ENCODE measurements at places on chromosomes 12 and 14. TPM values are rescaled to one million over a fixed set of nuclear protein-coding genes. Genes with fewer than 3 reads are reported as not detected.

GRCh38 chr14:51981218-51981854, 8.0 kb upstream of the RTRAF start:
- no peak for DNase-seq

GRCh38 chr14:105015905-105016304, 5.0 kb downstream of the CDCA4 start:
- peak; percentile 47 for DNase-seq

DNA sequence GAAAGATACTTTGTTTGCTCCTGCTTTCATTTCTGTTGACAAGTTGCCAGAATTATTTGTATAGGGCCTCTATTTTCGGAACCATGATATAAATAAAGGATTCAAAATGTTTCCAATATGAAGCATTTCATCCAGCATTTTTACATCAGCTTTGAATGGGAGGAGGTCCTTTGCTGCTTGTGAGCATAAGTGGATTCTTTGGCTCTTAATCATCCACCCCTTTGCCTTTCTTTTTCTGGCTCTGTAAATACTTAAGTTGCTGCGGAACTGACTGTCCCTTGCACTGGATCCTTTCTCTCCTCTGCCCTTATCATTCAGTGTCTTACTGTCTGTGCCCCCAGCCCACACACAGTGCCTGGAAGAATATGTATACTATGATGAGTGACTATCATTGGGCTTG, 357.3 kb upstream of the RGS6 start:
- no peak for DNase-seq

DNA sequence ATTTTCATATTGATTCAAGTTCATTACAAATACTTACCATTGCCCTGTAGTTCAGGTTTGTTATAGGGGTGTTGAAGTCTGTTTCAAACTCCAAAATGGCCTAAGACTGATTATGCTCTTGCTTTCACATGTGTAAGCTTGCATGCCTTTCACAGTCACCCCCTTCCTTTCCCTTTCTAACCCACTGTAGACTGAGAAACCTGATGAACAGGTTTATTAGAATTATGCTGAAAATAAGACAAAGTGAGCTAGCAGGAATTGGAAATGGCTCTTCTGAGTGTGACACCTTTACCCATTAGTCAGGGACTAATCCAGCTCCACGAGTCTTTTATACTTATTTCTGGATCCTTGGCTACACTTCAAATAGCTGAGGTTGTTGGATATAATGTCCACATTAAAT, 38.9 kb downstream of the FBXO33 start:
- no peak for DNase-seq

GRCh38 chr12:14928931-14929330, 9.4 kb downstream of the ERP27 start:
- no peak for DNase-seq

- DNase-seq, result no peak
Measured at GRCh38 chr14:95125221-95125620, 32.1 kb downstream of the DICER1 start.

The KCNMB4 gene
- 2.7 TPM for total RNA-seq

DNA sequence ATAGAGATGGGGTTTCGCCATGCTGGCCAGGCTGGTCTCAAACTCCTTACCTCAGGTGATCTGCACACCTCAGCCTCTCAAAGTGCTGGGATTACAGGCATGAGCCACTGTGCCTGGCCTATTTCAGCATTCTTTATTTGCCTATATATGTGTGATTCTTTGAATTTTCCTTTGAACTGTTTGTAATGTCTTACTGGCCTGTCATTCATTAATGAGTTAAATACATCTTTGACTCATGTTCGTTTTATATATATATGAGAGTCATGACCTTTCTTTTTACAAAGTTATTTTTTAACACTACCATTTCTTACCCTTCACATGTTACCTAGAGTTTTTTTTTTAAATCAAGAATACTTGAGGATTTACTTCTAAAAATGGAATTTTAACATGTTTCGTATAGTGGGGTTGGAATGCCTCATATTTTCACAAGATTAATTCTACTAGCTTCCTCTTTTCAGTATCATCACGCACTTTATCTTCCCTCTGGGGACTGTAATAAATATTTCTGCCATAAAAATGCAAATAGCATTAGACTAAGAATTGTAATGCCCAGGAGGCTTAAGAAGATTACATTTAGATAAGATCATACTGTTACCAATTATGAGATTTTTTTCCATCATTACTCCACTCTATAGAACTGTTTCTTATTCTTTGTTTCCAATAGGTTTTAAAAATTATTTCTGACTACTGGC, 66.7 kb downstream of the NTN4 start:
- no peak for DNase-seq

The KCNA1 gene
- total RNA-seq, result not detected

The MRPL51 gene
- 42.2 TPM for total RNA-seq

GRCh38 chr14:93926245-93926872, 785 bp upstream of the FAM181A start:
- DNase-seq, result no peak

DNA sequence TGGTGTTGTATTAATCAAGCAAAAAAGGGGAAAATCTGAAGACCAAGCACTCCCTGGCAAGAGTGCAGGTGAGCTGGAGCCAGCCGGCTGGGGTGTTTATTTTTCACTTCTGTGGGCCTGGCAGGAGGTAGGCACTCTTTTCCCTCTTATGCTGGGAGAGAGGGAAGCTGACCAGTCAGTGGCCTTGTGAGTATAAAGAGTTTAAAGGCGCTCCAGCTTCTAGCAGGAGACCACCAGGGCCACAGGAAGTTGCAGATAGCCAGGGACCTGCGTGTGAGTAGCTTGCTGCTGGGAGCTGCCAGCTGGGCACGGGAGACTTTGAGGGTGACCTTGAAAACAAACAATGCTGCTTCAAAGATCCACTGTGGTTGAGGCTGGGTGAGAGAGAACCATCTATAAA, 217.4 kb upstream of the PWP1 start:
- DNase-seq, result no peak

- DNase-seq, result no peak
Measured at GRCh38 chr12:54572881-54573280, 15.6 kb downstream of the PPP1R1A start.

- DNase-seq, result no peak
Measured at GRCh38 chr12:117119592-117120198, 20.5 kb upstream of the TESC start.
